SK-MEL-5 (cell line): ENCODE measurements at places on chromosomes 16 and 17.

GRCh38 chr16:426906-427249, 1.4 kb downstream of the RAB11FIP3 start:
- DNase-seq = no peak

- no peak for DNase-seq
Measured at GRCh38 chr16:87254296-87254695, 62.9 kb downstream of the C16orf95 start.

DNA sequence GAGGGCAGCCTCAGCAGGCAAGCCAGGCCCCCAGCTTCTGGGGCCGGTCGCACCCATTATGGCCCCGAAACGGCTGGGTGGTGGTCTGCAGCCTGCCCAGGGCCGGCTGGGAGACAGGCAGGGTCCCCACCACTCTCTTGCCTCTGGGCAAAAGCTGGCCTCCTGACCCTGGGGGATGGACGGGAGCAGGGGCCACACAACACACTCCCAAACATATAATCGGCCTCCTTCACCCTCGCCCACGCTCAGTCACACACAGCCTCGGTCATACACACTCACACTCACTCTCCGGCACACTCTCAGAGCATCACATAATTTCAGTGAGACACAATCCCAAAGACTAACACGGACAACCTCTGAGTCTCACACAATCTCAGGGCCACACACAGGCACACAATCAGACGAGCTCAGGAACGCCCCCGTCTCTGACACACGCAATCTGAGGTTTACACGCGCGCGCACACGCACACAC, 589 bp downstream of the PEMT start:
- DNase-seq = no peak

DNA sequence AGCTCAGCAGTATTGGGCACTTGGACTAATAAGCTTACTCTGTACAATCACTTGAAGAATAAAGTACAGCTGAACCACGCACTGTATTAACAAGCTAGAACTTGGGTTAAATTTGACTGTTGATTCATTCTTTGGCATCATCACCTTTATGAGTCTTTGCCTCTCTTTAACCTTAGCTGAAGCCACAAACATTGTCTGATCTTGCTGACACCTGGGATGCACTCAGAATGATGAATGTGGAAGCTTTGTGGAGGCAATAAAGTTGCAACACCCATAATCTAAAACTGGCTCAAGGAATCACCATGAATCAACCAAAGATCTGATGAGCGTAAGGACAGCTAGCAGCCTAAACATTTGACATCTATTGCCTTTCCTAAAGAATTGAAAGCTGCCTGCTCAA, 590.6 kb upstream of the SOX9 start:
- DNase-seq = no peak
